PC-3 (cell line): ENCODE measurements at places on chromosomes 2 and 18.

DNA sequence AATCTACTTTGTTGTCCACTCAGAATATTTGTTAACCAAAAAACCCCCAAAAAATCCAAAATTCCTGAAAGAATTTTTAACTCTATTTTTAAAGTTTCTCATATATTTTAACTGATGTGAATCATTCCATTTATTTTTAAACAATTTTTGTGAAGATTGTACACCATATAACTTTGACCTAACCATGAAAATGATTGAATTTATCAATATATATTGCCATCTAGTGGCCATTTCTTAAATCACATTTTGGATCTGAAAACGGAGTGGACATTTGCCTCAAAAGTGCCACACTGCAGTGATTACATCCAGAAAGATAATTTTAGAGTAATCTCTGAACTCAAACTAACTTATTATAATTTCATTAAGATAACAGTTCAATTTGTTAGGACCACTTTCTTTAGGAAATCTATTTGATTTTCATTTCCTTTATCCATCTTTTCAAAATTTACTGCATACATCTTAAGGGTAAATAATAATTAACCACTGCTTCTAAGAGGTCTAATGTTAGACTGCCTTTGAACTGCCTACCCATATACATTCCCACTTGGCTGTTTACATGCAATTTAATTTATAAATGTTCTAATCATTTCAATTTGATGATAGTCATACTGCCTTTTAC is 71.1 kb downstream of the DSC3 start:
- DNase-seq = peak; percentile 81

GRCh38 chr2:30380824-30381223 is 66.2 kb upstream of the LCLAT1 start:
- no peak for DNase-seq

DNA sequence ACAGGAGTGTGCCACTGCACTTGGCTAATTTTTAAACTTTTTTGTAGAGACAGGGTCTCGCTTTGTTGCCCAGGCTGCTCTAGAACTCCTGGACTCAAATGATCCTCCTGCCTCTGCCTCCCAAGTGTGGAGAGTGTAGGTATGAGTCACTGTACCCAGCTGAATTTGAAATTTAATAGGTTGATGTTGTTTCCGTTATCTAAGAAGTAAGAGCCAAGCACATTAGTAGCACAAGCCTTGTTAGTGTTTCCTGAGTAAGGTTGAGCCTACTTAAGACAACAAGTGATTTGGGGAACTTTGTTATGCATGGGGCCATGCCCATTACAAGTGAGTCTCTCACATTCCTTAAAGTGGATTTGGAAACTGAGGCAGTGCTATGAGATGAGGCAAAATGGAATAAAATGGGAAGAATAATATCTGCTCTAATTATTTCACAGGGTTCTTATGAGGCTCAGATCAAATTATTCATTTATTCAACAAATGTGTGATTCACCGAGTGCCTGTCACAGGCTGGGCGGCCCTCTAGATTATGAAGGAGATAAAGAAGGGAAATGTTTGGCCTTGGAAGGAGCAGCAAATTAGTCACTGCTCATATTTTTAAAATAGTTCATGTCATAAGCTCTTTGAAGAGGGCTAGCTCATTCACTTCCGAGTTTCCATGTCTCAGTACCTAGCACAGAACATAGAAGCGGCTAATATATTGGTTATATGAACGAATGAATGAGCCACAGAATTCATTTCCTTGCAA is 217.2 kb downstream of the LDLRAD4 start:
- DNase-seq = peak; percentile 65

GRCh38 chr2:60486067-60486466 is 67.4 kb downstream of the BCL11A start:
- no peak for DNase-seq

GRCh38 chr2:121187351-121187981 is 97.5 kb downstream of the TFCP2L1 start:
- no peak for DNase-seq

DNA sequence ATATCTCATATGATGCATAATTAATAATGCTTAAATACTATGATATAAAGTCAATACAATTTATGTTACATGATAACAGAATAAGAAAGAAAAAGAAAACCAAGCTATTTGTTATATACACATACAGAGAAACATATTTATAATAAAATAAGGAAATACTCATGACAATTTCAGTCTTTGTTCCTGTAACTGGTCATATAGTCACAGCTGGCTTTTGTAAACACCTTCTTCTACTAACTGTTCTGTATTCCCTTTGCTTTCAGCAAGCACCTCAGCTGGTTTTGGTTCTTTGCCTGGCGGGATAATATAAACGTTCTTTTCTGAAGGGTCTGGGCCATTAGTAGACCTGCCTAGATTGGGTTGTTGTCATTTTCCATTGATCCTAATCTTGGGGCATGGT is 158.5 kb downstream of the COPS8 start:
- no peak for DNase-seq

GRCh38 chr2:193810533-193810932 is 1615.8 kb upstream of the TMEFF2 start:
- peak; percentile 17 for DNase-seq

GRCh38 chr2:187934236-187934635 is 357.4 kb upstream of the GULP1 start:
- no peak for DNase-seq
